HT1080 (cell line): ENCODE measurements at places on chromosomes 3 and 15. TPM values are rescaled to one million over a fixed set of nuclear protein-coding genes. Genes with fewer than 3 reads are reported as not detected.

DNA sequence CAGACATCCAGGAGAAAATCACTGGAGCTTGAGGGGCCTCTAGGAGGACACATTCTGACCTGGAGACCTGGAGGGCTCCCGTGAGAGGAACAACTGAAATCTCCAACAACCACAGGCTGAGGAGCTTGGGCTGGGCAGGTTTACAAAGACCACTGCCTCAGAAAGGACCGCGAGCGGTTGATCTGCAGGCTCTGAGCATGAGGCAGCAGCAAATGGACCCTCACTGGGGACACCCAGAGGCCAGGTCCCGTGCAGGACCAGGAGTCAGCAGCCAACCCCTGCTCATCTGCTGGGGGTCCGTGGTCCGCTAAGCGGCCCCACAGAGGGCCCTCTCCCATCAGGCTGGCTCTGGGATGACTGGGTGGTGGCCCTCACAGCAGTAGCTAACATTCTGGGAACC, 10.5 kb upstream of the EPHB3 start:
- DNase-seq = no peak

HDC gene
- not detected in 2 replicates for total RNA-seq

DNA sequence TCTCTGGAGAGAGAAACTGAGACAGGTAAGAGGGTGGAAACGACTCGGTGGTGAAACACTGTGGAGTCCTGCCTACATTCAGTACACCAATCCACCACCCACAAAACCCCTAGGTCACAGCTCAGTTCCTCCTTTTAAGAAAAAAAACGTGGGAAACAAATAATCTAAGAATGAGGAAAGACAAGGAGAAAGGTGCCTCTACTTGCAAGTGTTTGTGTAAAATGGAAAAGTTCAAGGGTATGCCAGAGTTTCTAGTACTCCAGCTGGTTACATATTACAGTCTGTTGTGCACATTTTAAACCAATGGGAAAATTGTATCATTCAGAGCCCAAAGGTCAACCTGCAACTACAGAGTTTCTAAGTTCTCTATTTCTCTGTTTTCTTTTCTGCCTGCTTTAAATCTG, 32.2 kb downstream of the HGD start:
- DNase-seq = no peak

GRCh38 chr15:40942337-40942854, 10.9 kb upstream of the CHAC1 start:
- DNase-seq = no peak

GRCh38 chr3:153079386-153079785, 82.6 kb upstream of the RAP2B start:
- no peak for DNase-seq

DNA sequence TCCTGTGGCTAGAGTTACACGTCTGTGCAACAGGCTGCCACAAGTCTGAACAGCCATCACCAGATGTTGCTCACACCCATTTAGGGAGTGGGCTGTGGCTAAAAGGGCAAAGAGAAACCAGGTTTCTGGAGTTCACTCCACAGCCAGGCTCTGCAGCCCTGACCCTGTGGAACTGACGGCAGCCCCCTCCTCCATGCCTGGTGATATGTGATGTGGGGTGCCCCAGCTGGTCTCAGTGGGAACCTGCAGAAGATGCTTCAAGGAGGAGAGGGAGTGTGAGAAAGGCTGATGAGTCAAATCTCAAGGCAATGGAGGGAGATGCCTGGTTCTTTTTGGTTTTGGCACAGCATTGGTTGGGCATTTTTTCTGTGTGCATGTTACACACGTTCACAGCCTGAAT, 130.6 kb downstream of the TPRA1 start:
- DNase-seq = no peak

GHSR gene
- total RNA-seq = not detected in 2 replicates

SLC51B gene
- not detected in 2 replicates for total RNA-seq

DNA sequence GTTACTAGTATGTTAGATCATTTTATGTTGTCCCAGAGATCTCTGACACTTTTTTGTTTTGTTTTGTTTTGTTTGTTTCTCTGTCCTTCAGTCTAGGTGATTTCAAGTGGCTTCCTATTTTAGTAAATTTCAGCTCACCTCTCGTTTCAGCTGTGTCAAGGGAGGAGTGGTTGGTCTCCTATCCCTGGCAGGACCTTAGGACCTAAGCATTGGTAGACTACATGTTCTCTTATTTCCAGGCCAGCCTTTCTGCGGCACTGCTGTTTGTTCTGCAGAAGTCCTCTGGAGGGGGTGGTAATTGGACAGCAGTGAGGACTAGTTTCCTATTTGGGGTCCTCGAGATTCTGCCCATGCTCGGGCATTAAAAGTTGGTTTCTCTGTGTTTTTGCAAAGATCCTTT, 31.8 kb downstream of the MGA start:
- no peak for DNase-seq

CFAP100 gene
- total RNA-seq = not detected in 2 replicates

CEP97 gene
- 11.1 and 11.7 TPM in 2 replicates for total RNA-seq

WDR72 gene
- total RNA-seq = 0.18 and 0.23 TPM in 2 replicates

GRCh38 chr3:47385796-47386195, 5.0 kb downstream of the PTPN23 start:
- DNase-seq = no peak

ARHGEF3 gene
- total RNA-seq = 9.0 and 14.6 TPM in 2 replicates

- peak; percentile 32 for DNase-seq
Measured at GRCh38 chr3:177800561-177800960, 603.3 kb upstream of the TBL1XR1 start.

CRYBG3 gene
- total RNA-seq = 10.9 and 12.4 TPM in 2 replicates

- no peak for DNase-seq
Measured at GRCh38 chr3:189982321-189982945, 138.3 kb downstream of the P3H2 start.

DNA sequence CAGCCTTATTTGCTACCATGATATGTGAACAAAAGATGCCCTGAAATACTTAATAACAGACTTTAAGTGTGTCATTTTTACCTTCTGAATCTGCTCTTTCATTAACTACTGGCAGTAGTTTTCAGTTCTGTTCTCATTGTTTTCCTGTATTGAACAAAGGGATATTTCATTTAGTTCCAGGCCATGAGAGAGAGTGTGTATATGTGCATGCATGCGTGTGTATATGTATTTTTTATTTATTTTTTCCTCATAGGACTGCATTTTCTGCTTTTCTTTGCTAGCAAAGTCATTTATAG, 46.8 kb upstream of the CRTC3 start:
- no peak for DNase-seq

DNA sequence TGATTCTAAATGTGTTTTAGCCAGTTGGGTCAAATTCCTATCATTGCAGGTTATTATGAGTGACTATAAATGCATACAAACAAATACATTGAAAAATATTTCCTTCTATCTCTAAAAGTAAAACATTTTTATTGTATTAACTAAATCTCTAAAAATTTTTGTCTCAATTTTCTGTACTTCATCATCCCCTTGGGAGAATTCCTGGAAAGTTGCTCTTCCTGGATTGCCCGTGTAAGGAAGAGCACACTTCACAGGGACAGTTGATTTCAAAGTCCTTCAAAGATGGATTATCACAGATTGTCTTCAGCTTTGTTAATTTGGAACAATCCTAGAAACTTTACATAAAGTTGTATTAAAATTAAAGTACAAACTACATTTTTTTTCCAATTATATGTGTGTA, 595.6 kb downstream of the ROBO1 start:
- DNase-seq = no peak

LDHAL6B gene
- not detected in 2 replicates for total RNA-seq

DNA sequence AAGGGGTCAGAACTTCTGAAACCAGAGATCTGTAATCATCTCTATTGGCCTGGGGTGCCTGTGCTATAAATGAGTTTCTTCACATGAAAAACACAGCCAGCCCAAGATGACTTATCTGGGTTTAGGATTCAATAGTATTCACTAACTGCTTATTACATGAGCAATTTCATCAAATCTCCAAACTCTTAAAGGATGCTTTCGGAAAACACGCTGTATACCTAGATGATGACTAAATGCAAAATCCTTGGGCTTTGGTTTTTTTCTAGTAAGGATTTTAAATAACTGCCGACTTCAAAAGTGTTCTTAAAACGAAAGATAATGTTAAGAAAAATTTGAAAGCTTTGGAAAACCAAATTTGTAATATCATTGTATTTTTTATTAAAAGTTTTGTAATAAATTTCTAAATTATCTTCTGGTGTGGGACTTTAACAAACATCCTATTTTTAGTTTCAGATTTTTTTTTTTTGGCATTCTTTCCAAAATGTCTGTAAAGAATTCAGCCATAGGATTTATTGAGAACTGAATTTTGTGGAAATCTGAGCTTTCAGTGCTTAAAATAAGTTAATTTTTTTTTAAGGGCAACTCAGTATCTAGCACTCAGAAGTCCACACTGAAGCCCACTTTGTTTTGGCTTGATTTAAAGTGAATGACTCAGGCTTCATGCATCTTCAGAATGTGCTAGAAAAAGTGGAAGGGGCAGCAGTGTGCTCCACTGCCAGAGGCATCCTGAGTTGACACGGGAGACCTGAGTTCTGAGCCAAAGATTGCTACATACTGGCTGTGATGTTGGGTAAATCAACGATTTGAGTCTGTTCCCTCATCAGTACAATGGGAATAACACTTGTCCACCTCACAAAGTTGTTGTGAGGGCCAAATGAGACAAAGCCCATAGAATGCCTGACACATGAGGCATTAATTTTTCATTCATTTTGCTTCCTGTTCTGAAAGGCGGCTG, 18.7 kb downstream of the TMEM43 start:
- DNase-seq = peak; percentile 89

POPDC2 gene
- total RNA-seq = 0.37 and 0.39 TPM in 2 replicates

PPIB gene
- total RNA-seq = 499 and 546 TPM in 2 replicates

DNA sequence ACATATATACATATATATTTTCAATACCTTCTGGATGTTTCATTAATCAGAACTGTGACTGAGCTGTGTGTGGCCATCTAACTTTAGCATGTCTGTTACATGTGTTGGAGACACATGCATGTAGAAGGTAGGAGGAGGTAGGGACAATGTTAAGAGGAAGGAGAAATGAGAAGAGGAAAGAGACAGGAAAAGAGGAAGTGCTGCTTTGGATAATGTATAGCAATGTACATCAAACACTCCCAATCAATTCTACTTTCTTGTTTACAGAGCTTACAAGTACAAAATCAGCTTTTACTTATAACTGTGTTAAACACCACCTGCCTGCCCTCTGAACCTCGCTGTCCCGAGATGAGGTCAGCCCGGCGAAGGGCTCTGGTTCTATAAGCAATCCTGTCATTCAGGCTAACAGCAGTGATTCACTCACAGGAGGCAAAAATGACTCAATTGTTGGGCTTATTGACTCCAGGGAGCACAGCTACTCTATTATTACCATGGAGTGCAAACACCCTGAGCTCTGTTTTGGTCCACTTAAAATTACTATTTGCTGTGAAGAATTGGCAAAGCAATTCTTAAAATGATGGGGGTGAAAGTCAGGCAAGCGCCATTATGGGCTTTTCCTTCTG, 188.9 kb downstream of the MEIS2 start:
- DNase-seq = peak; percentile 55

BNC1 gene
- 14.8 and 18.1 TPM in 2 replicates for total RNA-seq

DNA sequence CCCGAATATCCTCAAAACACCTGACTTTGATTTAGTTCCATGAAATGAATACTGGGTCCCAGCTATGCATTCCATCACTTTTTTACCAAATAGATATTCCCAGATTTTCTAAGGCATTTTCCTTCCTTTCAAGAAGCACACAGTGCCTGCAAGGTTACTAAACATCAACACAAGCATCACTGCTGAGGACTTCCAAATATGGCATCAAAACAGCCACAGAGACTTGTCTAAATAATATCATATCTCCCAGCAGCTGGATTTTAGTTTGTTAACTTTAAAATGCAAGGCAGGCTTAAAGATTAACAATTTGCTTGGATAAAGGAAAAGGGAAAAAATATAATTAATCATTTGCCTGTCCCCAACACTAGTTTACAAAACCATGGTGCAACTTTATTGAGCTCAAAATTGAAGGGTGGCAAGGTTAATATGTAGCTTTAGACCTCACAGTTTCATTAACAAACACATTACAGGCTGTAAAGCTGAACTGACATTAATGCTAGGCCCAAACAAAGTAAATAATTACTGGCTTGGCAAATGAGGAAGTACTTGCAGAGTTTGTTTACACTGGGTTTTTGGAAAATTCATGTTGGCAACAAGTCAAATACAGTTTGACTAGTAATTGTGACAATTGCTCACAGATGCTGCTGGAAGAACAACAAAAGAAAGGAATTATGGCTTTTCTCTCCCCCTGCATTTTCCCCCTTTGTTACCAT, 401.7 kb upstream of the CDIN1 start:
- DNase-seq = no peak

C15orf62 gene
- total RNA-seq = 0.16 and 0.27 TPM in 2 replicates

DNA sequence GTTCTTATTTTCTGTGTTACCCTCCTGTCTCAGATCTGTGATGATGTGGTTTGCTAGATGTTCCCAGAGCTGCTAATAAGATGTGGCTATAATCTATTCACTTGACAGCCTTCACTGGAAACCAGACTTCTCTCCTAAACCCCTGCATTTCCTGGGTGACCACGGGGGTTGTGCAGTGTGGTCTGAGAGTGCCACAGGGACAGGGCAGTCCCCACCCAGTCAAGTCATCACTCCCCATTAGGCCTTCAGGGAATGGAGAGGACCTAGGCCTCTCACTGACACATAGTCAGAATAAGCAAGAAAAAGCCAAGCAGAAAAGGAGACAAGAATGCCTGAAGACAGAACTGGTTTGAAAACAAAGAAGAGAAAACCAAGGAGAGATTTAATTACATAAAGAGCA, 58.3 kb downstream of the GJD2 start:
- no peak for DNase-seq

CA12 gene
- 13.9 and 15.0 TPM in 2 replicates for total RNA-seq

CCR8 gene
- not detected in 2 replicates for total RNA-seq

DNA sequence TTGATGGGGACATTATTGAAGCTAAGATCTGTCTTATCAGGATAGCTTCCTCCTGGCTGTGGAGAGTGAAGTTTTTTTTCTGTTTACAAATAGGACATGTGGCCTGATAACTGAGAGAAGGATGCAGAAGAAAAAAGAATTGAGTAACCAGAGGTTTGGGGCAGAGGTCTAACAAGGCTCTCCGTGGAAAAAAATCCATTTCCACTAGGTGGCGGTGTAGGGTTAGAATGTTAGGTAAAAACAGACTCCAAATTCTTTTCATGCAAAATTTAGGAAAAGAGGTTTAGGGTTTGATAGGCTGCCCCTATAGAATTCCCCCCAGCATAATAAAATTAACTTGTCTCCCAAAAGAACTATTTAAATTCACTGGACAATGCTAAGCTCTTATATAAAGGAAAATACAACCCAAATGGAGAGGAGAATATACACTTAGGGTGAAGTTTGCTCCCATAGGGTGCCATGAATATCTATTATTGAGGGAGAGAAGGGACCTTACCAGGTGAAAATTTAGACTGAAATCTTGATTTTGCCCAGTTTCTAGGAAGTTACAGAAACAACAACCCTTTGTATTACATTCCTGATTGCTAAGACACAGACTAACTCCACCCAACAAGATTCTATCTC, 1560.4 kb downstream of the OTOL1 start:
- DNase-seq = peak; percentile 45

KCTD6 gene
- total RNA-seq = 5.8 and 10.2 TPM in 2 replicates

GPR176 gene
- total RNA-seq = 50.0 and 58.1 TPM in 2 replicates

TIMP4 gene
- not detected in 2 replicates for total RNA-seq

GRCh38 chr3:80357761-80358160, 590.0 kb upstream of the ROBO1 start:
- no peak for DNase-seq

KNG1 gene
- total RNA-seq = not detected in 2 replicates

GRCh38 chr15:77940381-77940947, 137.0 kb downstream of the TBC1D2B start:
- no peak for DNase-seq
